ENCODE measurements at places on chromosomes 5 and 9.

- no peak for DNase-seq
Measured at GRCh38 chr9:124000161-124000783, 11.3 kb upstream of the LHX2 start.

DNA sequence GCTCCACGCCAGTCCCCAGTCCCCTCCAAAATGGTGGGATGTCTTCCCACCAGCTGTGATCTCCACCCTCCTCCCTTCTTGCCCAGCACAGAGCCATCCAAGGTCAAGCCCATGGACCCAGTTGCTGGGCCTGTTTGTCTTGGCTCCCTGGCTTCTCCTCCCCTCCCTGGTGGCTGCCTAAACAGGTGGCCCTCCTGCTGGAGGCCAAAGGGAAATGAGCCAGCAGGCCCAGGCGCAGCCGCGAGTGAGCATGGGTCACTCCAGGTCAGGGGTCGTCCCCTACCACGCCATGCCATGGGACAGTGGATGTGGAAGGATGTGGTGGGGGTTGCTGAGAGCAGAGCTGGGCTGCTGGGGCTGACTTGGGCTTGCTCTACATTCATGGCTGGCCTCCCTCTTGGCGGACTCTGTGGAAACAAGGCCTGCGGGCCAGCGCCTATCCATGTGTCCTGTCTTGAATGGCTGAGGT, 33.6 kb downstream of the COL15A1 start:
- no peak for DNase-seq

GRCh38 chr5:149834246-149834855, 104.2 kb downstream of the PPARGC1B start:
- peak; percentile 14 for DNase-seq

DNA sequence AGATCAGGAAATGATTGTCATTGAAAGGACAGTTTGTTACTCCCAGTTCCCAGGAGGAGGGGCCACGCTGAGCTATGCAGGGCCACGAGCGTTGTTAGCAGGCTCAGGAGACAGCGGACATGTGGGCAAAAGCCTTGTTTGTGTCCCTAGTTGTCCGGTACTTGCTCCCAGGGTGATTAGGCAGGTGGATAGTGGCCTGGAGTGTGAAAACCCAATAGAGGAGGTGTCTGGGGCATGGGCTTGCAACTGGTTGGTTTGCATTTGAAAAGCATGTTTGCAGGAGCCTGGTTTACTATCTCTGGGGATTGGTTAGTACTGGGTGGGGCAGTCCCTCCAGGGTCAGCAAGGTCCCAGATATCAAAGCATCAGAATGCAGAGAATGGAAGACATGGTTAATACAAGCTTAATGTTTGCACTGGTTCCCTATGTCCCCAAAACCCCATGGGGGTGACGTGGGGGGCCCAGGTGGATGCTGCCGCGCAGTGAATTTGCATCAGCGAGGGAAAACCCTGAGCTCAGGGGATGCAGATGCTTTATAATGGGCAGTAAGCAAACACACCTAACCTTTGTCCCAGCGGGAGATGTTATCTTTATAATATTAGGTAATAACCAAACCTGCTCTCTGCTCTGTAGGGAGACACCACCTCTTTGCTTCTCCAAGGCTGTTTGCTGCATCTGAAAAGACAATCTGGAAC, 39.7 kb downstream of the ROPN1L start:
- no peak for DNase-seq

DNA sequence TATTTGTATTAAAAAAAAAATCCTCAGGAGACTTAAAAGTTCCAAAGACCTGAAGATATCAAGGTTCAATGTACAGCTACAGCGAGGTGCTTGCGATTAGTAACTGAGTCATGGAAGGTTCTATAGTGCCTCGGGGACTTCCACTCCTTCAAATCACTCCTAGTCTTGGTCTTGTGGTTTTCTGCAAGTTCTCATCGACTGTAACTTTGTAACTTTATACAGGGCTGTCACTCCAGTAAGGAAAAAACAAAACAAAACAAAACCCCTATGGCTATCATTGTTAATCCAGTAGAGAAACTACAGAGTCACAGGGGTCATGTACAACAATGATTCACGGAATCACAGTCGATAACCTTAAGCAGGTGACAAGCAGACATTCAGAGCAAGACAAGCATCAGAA, 39.8 kb upstream of the SELENOP start:
- DNase-seq: no peak

DNA sequence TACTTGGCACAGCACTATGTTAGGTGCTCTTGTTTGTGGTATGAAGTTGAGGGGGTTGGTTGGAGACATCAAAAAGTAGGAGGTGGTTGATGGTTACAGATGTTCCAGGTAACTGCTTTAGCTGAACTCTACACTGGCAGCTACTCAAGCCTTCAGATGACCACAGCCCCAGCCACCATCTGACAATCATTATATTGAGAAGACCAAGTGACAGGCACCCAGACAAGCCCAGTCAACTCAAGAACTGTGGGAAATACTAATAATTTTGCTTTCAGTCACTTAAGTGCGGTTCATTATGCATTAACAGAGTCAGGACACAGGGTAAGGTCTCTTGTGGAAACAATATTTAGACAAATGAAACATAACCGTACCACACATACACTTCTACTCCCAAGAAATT, 38.9 kb upstream of the SLIT3 start:
- no peak for DNase-seq

DNA sequence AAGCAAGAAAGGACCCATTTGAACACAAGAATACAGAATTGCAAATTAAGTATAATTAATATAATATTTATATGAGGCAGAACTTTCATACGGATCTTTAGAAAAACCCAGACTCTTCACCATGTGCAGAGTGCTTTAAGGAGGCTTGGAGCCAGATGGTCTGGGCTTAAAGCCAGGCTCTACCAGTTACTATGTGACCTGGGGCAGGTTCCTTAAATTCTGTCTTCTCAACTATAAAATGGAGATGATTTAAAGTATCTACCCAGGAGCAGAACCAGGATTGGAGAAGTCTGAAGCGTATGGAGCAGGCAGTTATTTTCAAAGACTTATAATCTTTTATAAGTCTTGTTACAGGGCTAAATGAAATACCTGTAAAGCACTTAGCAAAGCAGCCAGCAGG, 202.1 kb downstream of the TSSK1B start:
- no peak for DNase-seq

DNA sequence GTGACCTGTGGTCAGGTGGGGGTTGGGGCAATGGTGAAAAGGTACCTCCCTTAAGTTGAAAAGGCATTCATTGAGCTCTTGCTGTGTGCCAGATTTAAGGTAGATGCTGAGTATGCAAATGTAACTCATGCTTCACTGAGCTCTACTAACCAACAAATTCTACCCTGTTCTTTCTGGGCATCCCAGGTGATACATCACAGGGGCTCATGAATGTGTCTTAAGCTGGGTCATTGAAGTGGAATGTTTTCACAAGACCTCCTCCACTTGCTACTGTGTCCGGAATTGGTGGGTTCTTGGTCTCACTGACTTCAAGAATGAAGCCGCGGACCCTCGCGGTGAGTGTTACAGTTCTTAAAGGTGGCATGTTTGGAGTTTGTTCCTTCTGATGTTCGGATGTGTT, 362.8 kb upstream of the ZNF462 start:
- DNase-seq: no peak

DNA sequence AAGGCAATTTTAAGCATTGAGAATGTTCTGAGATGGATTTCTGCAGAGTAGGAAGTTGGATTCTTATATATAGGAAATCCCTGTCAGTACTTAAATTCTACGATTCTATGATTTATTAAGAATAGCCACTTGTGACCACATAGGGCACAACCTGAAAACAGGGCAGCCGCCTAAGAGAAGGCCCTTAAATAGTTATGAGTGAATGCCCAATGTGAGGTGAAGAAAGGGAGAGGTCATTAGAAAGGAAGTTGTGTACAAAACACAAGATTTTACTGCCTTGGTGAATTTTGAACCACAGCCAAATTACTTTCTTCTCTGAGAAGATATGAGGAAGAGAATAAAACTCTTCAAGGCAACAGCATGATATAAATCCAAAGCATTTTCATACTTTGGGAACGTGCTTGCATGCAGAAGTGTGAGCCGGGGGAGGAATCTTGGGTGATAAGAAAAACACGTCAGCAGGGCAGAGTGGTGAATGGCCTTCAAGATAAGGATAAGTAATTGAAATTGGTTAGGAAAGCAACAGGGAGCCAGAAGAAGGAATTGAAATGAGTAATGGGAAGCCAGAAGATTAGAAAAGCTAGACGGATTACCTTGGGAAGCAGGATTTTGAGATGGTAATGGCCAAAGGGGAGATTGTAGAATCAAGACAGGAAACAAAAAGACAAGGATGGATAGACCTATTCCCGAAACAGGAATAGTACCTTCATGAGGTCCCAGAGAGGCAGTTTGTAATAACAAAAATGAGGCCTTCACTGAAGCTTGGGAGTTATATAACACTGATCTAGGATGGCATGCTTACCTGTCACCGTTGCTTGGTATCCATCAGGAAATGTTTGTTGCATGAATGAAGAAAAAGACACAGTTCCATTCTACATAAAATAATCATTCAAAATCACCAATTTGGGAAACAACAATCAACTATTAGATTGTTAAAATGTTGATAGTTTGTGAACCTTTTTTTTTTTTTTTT, 244.3 kb downstream of the PDE4D start:
- DNase-seq: no peak

DNA sequence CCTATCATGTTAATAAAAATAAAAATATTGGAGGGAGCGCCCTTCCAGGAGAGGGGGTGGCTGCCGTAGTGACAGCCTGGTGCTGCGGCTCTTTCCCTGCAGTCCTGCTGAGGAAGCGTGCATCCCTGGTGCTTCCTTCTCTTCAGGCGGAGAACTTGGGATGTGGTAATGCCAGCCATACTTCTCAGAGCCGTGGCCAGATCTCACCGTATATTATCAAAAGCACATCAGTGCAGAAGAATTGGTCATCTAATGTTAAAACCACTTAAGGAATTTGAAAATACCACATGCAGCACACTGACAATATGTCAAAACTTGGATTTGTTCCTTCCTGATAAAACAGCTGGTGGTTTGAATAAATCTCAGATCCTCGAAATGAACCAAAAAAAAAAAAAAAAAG, 17.7 kb downstream of the C9orf40 start:
- no peak for DNase-seq

GRCh38 chr9:77673941-77674791, 26.0 kb upstream of the GNA14 start:
- DNase-seq: no peak

GRCh38 chr9:99037769-99038483, 67.0 kb upstream of the TGFBR1 start:
- no peak for DNase-seq

DNA sequence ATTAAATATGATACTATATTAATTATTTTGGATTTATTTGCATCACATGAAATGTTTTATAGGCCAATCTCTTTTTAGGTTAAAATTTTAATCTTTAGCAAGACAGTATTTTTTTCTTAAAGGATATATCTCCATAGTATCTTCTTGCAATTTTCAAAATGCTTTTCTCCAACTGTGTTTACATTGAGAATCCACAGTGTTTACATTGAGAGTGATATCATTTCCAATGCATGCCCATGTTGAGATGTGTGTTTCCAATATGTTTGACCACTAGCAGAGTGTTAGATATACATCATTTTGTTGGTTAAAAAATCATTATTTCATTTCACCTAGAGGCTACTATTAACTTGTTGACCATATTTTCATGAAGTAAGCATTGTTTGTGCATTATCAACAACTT, 17.3 kb downstream of the VCAN start:
- no peak for DNase-seq

- no peak for DNase-seq
Measured at GRCh38 chr5:96121364-96121763, 159.7 kb upstream of the ELL2 start.

GRCh38 chr9:127970401-127971313, 10.1 kb downstream of the EEIG1 start:
- peak; percentile 76 for DNase-seq

DNA sequence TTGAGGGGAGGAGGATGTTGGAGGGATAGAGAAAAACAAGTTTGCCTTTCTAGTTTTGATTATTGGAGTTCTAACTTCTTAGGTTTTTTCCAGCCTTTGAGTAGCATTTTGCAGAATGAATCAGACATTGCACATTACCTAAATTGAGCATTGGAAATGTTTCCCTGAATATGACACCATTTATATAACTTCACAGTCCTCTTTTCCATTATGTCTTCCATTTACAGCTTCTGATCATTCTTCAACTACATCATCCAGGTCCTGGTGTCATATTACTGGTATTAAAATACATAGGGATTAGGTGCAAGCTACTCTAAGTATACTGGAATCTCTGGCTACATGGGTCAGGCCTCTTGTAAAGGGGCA, 286.1 kb downstream of the ARHGAP26 start:
- DNase-seq: no peak

Data from NCI-H2029 treated with DMSO at 0.1 percent for 48 hours (cell line).